Stimulated activated CD8-positive, alpha-beta memory T cell treated with anti-CD3 and anti-CD28 coated beads, Interleukin-4, amount 100 ng/mL, for 4 hours (primary cell): ENCODE measurements at places on chromosomes 12 and 14.
A peak's percentile ranks its signal among the peaks of the same experiment; 100 is the strongest.

DNA sequence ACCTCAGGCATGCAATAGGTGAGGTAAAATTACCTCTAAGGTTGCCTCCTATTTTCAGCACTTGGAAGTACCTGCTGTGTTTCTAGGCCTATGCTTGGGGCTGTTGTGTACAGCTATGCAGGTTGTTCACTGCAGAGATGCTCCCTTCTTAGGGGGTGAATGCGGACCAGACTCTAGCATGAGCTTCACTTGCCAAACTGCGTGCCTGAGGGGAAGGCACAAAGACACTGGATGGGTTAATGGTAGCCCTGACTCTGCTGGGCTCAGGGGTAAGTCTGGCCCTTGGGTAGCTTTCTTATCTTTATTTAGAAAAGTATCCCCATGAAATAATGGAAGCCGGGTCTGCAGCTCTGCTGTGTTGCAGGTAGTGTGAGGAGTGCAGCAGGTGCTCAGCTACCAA lies 35.7 kb downstream of the B4GALNT3 start:
- DNase-seq = no peak

GRCh38 chr12:97797473-97797872 lies 334.9 kb downstream of the RMST start:
- DNase-seq = no peak

DNA sequence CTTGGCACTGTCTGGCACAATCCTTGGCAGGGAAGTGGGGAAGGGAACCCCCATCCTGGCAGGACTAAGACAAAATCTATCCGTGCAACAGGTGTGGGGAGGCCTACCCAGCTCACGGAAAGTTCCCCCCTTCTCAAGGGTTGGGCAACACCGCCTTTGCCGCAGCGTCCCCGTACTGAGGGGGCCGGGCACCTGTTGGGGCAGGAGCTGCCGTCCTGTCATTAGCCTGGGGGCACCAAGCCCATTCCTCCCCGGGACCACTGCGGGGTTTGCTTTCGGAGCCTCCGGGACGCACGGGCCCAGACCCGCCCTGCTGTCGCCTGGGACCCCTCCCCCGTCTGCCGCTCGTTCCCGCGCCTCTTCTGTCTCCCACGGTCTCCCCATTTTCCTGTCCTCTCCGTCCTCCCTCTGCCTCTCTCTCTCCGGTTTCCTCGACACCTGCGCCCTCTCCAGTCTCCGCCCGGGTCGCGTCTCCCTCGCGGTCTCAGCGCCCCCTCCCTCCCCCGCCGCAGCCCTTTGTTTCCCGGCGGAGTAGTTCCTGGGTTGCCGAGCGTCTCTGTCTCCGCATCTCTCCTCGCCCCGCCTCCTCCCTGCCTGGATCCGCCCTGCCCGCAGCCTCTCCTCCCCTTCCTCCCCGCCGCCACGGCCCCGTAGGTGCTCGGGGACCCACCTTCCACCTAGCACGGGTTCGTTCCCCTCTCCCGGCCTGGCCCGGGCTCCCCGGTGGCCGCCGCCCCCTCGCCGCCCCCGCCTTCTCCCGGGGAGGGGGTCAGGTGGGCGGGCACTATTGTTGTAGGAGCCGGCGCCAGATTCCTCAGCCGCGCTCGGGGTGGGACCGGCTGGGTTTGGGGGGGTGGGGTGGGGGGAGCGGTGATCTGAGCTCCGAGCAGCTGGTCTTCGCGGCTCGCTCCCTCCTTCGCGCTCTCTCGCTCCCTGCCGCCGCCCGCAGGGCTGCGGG lies at the start of gene CACNB3:
Gene CACNB3 (plus strand): TSS at position 624 of the 958 bp plus-strand sequence. CDS start 434 bp downstream, outside the sequence.
- peak; percentile 50 for DNase-seq

DNA sequence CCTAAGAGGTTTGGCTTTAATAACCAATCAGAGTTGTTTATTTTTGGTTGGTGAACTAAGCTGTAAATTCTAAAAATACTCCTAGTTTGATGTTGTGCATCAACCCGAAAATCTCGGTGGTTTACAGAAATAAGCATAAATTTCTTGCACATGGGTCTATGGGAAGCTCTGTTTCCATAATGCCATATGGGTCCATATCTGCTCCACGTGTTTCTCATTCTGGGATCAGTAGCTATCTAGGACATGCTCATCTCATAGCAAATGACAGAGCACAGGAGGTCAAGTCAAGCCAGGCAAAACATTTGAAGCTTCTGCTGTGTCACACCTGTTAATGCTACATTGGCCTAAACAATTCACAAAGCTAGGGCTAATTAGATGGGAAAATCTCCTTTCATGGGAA lies 23.1 kb downstream of the NUP37 start:
- no peak for DNase-seq

DNA sequence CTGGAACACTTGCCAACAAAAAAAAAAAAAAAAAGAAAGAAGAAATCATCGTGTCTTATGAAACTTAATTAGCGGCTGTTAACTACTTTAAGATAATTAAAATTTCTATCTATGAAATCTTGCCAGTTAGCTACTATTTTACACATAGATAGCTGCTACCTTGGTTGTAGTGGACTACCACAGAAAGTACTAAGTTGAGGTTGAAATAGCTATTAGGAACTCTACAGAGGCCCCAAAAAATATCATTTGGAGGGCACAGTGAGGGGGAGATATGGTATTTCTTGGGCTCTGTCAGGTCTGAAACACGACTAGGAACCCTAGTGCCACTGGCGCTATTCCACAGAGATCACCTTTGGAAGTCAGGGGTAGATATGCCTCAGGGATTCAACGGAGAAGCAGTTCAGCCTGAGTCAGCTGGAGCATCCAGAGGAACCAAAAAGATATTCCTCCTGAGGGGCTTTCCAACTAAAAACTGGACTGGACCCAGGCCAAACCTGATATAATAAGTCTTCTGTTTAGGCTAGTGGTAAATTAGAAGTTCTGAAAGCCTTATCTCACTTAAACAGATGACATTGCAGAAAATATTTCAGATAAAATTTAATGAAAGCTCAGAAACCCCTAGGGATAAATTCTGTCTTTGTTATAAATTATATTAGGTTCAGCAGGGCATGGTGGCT lies 126.1 kb downstream of the EPS8 start:
- DNase-seq = no peak

DNA sequence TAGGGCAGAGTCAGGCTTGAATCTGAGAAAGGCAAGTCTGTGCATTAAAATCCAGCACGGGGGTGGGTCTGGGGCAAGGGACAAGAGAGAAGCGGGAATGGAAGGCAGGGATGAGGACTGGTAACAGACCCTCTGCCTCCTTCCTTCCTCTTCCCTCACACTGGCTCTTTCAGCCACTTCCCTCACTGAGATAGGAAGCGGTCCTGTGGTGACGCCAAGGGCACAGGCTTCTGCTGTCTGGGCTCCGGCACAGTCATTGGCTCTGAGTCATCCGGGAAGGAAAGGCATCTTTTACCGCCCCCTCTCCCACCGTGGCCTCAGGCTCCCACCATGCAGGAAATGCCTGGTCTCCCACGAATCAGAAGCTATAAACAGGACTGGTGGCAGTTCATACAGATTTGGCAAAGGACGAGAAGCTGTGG lies 70.2 kb downstream of the ETV6 start:
- no peak for DNase-seq

- DNase-seq = no peak
Measured at GRCh38 chr14:26191671-26192070, 406.2 kb downstream of the NOVA1 start.

- DNase-seq = no peak
Measured at GRCh38 chr14:31927348-31927832, 149.7 kb upstream of the ARHGAP5 start.

- no peak for DNase-seq
Measured at GRCh38 chr12:6899837-6900519, 4.6 kb upstream of the LRRC23 start.

GRCh38 chr12:20096430-20096829 lies 271.9 kb upstream of the PDE3A start:
- DNase-seq = no peak

DNA sequence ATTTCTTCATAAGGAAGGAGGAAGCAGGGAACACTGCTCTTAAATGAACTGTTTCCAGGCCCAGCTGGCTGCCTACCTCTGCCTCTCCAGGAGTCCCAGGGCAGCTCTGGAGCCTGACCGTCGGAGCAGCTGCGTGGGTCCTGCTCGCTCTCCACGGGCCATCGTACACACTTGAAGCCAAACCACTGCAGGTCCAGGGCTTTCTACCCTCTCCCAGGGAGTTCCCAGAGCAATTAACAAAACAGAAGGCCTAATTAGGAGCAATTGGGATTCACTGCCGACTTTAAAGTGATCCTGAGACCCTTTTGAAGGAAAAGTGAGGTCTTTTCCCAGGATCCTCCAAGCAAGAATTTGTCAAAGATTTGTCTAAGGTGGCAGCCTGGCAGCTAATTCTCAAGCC lies 76.9 kb downstream of the OTX2 start:
- DNase-seq = no peak

DNA sequence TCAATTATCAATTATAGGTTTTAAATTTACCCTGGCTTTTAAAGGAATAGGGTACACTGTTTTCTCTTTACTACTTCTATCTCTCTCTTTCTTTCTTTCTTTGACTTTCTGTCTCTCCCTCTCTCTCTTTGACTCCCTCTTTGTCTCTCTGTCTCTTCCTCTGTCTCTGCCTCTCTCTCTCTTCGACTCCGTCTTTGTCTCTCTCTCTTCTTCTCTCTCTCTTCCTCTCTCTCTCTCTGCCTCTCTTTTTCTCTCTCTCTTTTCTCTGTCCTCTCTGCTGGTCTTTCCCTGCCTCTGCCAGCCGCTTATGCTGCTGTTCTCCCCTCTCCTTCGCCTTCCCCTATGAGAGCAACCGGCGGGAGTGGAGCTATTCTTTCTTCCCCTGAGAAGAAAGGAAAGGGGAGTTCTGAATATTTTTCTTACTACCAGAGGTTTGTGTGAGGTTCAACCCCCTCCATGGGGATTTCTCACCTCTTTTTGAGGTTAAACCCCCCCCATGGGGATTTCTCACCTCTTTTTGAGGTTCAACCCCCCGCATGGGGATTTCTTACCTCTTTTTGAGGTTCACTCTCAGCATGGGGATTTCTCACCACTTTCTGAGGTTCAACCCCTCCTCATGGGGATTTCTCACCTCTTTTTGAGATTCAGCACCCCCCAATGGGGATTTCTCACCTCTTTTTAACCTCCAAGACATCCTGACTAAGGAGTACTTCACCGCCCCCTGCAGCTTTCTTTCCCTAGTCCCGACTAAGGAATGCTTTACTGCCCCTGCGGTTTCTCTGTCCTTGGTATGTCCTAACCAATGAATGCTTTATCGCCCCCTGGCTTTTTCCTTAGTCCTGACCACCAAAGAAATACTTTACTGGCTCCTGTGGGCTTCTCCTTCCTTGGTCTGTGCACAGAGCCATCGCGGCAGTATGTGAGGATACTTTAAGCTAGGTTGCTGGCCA lies 27.4 kb upstream of the DDHD1 start:
- DNase-seq = peak; percentile 17

- DNase-seq = no peak
Measured at GRCh38 chr12:75509621-75510020, 1.8 kb downstream of the KRR1 start.

DNA sequence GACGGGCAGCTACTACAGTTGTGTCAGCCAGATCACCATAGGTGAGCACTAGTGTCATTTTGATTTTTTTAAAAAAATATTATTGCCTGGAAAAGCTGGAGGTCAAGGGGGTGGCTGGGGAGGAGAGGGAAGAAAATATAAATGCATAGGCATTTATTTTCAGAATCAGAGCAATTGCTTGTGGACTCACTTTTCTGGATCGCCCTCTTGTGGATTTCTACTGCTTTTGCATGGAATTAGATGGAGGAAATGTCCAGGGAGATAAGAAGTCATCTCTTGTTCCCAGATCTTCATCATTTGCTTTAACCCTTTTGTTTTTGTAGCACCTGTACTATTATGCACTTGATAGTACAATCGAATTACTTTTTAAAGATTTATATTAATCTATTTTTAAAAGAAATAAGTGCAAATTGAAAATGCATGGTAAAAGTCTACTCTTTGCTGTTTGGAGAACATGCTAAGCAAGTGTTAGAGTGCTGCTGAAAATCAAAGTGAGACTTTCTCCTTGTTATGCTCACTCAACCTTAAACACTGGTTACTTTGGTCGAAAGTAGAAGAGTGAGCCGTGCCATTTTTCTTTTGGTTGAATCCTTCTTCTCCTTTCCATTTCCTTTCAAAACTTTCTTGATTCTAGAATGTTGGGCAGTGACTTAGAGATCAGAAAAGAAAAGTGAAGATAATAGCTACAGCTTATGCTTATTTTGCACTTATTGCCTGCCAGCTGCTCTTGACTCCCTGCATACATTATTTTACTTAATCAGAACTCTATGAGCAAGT lies 60.6 kb upstream of the ANO4 start:
- DNase-seq = no peak

DNA sequence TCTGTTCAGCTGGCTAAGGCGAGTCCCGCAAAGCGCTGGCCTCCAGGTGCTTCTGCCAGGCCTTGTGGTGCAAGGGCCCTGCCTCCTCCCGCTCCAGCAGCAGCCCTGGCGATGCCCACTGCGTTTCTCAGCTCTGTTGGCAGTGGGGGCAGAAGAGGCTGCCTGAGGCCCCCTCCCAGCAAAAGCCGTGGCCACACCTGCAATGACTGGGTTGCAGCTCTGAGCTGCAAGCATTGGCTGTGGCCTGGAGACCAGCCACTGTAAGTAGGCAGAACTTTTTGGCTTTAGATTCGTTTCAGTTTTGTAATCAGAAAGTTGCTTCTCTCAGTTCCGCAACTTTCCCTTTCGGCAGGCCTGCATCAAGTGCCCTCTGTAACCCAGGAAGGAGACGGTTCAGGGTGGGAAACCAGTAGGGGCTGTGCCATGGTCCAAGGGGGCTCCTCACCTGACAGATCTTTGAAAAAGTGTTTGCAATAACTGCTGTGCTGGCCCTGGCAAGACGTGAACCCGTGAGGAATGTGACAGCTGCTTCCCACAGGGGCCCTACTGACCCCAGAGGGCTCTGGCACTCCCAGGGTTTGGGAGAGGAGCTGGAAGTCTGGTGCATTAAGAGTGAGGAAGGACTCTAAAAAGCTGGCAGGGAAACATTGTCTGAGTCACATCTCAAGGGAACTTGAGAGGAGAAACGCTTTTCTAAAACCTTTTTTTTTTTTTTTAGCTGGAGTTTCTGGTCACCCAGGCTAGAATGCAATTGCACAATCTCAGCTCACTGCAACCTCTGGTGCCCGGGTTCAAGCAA lies 54.5 kb upstream of the MAX start:
- no peak for DNase-seq

DNA sequence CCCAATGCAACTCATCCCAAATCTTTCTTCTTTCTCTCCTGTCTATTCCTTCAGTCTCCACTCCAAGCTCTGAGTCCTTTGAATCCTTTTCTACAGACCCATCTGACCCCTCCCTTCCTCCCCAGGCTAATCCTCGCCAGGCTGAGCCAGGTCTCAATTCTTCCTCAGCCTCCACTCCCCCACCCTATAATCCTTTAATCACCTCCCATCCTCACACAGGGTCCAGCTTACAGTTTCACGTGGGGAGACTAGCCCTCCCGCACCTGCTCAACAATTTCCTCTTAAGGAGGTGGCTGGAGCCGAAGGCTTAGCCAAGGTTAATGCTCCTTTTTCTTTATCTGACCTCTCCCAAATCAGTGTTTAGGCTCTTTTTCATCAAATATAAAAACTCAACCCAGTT lies 63.8 kb downstream of the MOK start:
- no peak for DNase-seq

GRCh38 chr12:102562836-102563425 lies 82.6 kb upstream of the IGF1 start:
- no peak for DNase-seq

GRCh38 chr14:48788771-48789170 lies 797.4 kb downstream of the RPS29 start:
- DNase-seq = no peak
